ENCODE measurements at places on chromosomes 1 and 21.
A peak's percentile ranks its signal among the peaks of the same experiment; 100 is the strongest.

- DNase-seq, result no peak
Observed at GRCh38 chr1:152909206-152909605, 860 bp downstream of the IVL start.

GRCh38 chr1:198669023-198669698, 30.3 kb downstream of the PTPRC start:
- DNase-seq, result peak; percentile 81

DNA sequence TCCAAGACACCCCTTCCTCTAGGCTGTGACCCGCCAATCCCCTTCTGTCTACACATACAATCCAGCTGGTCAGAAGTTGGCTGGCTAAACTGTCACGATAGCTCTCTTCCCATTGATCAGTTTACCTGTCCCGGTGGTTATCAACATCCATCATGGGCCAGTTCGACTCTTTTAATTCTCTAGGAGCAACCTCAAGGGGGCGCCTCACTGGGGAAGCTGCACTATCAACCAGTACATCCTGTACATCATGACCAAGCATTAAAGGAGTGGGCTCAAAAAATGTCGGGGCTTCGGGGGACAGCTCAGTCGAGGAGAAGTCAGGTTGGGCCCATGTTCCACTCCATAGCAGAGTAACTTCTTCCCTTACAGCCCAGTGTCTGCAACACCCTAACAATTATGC, 53.2 kb upstream of the B3GALNT2 start:
- no peak for DNase-seq

DNA sequence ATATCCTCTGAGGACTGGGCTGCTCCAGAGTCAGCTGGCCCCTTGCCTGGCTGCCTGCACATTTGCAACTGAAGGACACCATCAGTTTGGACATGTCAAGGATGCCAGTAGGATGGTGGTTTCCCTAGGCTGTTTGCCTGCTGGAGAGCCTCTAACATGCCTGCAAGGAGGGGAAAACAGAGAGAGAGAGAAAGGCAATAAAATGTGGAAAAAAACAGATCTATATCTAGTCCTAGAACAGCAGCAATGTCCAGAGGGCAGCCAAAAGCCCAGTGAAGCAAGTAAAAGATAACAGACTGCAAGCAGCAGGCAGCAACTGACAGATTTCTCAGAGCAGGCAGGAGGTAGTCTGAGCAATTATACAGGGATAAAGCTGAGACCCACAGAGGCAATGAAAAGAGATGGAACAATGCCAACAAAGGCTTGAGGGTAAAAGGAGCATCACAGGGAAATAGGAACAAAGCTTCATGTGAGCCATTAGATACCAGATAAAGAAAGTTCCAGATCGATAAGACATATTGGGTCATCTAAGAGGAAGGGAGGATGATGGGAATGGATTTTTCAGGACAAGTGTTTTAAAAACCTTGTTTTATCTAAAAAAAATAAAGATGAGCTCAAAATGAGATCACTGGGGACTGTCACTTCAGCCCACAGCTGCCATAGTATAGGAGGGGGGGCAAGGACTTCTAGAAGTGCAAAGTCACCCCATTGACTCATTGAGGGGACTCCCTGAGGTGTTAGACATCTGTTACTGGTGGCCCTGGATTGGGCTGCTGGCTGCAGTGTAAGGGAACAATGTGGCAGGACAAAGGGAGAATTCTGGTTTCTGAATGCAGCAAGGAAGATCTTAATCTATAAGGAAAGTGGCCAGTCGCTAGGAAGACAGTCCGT, 38.6 kb upstream of the GADD45A start:
- DNase-seq, result no peak

GRCh38 chr1:190540366-190540765, 62.7 kb upstream of the BRINP3 start:
- DNase-seq, result no peak

GRCh38 chr1:202862679-202863560, 26.0 kb downstream of the RABIF start:
- no peak for DNase-seq

- no peak for DNase-seq
Observed at GRCh38 chr21:16775076-16775475, 737.8 kb upstream of the CXADR start.

DNA sequence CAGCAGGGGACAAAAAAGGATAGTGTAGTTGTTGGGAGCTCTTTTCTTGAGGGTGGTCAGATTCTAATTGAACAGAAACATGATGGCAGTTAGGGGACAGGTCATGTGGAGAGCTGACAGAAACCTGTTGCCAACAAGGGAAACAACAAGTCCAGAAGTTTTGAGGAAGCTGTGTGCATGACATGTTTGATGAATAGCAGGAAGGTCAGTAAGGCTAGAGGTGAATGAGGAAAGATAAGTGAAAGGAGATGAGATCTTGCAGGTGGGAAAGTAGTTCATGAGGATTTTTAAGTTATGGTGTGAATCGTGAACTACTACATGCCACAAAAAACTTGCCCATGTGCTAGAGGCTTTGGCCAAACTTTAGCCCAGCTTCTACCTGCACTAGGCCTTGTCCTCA, 1817.4 kb downstream of the MRPL39 start:
- DNase-seq, result no peak

GRCh38 chr1:31159869-31160611, 79.6 kb downstream of the NKAIN1 start:
- DNase-seq, result no peak

DNA sequence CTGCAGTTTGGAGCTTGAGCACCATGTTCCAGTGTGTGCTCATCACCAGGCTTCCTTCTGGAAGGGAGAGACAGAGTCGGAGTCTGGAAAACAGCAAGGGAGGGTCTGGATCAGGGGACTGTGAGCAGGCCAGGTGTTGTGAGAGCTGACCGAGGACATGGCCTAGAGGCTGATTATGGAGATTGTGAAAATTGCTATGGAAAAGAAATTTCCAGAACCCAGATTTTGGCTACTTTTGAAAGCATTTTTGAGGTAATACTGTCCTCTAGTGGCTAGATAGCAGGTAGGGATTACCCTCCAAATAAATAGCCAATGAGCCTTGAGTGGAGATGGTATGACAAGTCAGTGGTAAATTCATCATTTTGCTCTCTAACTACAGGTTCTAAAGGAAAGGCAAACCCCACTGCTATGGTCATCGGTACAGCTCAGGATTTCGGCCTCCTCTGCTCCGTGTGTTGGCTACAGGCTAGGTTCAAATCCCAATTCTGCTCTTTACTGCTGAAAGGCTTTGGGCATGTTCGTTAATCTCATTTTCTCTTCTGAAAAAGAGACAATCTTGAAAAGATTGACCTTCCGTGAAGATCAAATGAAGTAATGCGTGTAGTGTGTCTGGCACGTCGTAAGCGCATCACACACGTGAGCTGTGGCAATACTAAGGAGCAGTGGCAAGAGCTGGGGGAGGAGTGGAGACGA, 1.0 kb upstream of the HAO2 start:
- DNase-seq, result peak; percentile 41

DNA sequence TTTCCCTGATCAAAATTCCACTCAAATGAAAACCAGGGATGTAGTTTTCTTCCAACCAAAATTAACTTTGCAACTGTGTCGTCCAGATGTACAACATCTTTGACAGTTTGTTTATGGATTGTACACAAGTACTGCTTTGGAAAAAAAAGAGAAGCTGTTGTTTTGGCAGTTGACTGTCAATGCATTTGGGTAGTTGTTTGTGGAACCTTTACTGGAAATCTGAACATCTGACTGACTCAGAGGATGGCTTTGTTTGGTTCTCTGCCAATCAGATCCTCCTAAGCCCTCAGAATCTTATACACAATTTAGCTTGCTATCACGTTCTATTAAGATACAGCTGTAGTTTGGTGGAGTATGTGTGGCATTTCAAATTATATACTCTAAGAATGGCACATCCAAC, 195.0 kb downstream of the KCNK2 start:
- DNase-seq, result peak; percentile 37

- DNase-seq, result no peak
Observed at GRCh38 chr1:160888926-160889325, 3.9 kb upstream of the ITLN1 start.

- DNase-seq, result no peak
Observed at GRCh38 chr1:235712812-235713211, 63.2 kb upstream of the GNG4 start.

GRCh38 chr1:93878889-93879586, at the start of gene DNTTIP2:
Gene DNTTIP2, minus strand, starts transcription at chr1:93879206. Its CDS starts 58 bp downstream, at chr1:93879148.
- DNase-seq, result peak; percentile 88

- DNase-seq, result no peak
Observed at GRCh38 chr1:174605198-174605597, 157.4 kb downstream of the GPR52 start.

DNA sequence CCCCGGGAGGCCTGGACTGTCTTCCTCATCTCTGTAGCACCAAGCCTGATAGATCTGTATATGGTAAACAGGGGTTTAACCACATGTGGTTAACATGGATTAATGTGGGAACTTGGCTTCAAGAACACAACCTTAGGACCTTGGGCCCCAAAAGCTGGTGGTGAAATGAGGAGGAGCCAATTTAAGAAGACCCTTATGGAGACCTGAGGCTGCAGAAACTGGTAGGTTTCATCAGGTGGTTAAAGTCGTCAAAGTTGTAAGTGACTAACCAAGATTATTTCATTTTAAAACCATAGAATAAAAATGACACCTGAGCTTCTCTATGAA, 14.0 kb downstream of the THEMIS2 start:
- DNase-seq, result no peak

GRCh38 chr21:45554477-45555175, 12.4 kb upstream of the SLC19A1 start:
- peak; percentile 33 for DNase-seq

GRCh38 chr1:42172381-42173133, 8.0 kb upstream of the GUCA2A start:
- DNase-seq, result no peak

DNA sequence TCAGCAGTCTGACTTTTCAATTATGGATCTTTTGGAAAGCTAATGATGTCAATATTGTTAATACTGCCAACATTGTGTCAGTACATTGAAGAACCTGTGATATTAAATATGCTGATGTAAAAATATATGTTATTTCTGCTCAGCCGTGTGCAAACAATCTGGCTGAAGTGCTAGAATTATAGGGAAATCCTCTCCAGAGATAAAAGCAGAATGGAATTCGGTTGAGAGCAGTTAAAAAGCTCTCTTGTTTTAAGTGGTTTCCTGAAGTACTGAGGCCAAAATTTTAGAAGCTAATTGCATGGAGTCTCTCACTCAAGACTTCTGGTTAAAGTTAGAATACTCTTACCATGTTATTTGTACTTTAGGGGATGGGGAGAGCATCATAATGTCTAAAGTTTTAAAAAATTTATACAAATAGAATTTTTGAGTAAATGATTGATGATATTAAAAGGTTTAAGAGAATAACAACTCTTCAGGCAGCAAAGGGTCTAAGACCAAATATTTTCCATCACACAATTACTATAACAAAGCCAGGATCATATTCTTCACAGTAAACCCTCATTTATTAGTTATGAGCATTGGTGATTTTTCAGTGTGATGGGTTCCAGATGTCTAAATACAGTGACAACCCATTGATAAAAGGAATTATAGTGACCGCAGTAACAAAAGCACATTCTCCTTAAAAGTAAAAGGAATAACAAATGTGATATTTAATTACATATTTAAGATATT, 834.2 kb upstream of the CXADR start:
- DNase-seq, result no peak

- DNase-seq, result no peak
Observed at GRCh38 chr1:197810812-197811211, 35.5 kb upstream of the DENND1B start.

GRCh38 chr1:6417961-6418667, 1.6 kb downstream of the HES2 start:
- DNase-seq, result no peak

Measured in stromal cell of bone marrow (primary cell).